ENCODE measurements at places on chromosomes 11 and 22.

- no peak for DNase-seq
Measured at GRCh38 chr11:94400050-94400449, 1.2 kb downstream of the GPR83 start.

DNA sequence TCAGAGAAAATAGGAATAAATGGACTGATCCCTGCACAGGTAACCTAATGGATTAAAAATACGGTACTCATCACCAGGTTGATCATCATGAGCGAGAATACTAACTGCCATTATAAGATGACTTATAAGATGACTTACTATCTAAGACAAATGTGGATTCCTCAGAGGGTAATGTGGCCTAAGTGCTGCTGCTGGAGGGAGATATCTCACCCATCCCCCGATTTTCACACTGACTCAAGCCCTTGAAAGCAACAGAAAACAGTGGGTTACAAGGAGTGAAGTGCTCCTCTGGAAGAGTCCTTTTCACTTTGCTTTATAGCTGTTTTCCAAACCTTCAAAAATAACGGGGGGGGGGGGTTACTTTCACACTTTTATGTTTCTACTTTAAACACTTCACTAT is 920 bp downstream of the TMEM218 start:
- no peak for DNase-seq

GRCh38 chr22:50403701-50404101 is 60.6 kb downstream of the PPP6R2 start:
- no peak for DNase-seq

DNA sequence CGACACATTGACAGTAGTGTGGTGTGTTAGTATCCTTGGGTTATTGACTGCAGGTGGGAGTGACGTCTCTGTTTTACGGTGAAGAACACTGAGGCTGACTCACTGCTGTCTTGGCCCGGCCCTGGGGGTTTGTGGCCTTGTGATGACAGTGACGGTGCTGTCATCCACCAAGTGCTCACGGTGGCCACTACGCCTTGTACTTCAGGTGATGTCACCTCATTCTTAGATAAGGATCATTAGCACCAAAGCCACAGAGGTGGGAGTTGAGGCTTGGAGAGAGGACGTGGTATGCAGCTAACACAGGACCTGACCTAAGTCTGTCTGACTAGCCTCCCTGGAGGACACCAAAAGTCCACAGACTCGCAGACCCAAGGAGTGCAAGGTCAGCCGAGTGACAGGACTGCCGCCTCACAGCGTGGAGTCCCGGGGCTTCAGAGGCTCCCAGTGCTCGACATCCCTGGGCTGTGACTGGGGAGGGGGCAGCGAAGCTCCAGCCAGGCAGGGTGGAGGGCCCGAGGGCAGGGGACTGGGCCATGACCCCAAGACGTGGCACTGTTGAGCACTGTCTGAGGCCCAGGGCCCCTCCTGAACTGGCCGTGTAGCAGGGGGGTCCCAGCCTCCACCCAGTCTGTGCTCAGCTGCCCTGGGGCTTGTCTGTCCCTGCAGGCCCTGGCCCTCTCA is 56.5 kb downstream of the NAT10 start:
- no peak for DNase-seq

DNA sequence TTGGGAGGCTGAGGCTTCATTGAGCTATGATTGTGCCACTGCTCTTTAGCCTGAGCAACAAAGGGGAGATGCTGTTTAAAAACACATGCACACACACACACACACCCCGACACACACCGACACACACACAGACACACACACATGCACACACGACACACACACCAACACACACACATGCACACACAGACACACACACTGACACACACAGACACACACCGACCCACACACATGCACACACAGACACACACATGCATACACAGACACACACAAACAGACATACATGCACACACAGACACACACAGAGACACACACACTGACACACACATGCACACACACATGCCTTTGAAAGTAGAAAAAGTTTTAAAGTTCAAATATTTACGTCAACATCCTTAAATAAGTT is 5.5 kb upstream of the LTO1 start:
- DNase-seq: no peak

DNA sequence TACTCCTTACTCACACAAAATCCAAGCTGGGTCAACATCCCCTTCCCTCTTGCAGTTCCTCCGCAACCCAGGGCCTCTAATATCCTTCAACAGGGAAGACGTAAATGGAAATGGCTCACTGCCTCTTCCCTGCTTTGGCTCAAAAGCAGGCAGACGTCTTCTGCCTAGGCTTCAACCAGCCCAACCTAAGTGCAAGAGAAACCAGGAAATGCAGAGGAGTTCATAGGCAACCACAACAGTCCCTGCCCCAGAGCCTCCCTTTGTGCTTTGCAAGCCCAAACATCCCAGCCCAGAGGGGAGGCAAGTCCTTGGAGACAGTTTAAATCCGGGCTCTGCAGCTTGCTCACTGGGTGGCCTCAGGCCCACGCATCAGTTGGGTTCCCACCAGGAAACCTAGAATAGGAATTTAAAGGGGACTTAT is 33.3 kb downstream of the CD6 start:
- DNase-seq: no peak

DNA sequence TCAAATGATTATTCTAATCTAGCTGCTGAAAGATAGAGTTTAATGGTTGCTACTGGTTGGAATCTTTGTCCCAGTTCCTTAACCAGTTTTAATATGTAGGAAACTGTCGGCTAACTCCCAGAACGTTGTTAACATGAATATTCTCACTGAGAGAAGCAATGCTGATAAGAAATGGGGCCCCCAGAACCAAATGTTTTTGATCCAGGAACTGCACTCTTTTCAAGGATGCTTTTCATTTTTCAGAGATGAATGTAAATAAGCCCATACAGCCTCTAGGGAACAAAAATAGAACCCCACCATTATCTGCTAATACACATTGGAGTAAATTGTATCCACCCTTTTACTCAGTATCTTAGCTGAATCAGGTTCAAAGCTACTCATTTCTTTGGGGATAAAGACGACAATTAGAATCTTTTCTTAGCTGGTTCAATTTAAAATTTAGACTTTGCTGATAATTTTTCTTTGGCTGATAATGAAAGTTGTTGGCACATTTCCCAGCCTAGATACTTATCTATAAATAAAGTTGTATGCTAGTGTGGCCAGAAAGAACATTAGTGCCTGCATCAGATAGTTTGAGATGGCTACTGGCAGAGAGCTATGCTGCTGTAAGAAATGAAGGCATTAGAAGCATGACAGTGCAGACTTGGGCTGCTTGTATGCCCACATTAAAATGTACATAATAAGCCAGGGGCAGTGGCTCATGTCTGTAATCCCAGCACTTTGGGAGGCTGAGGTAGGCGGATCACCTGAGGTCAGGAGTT is 323.3 kb upstream of the PDGFD start:
- no peak for DNase-seq

- no peak for DNase-seq
Measured at GRCh38 chr11:45941285-45941684, 18.8 kb downstream of the LARGE2 start.

GRCh38 chr11:76008474-76008873 is 193.5 kb downstream of the UVRAG start:
- DNase-seq: no peak

DNA sequence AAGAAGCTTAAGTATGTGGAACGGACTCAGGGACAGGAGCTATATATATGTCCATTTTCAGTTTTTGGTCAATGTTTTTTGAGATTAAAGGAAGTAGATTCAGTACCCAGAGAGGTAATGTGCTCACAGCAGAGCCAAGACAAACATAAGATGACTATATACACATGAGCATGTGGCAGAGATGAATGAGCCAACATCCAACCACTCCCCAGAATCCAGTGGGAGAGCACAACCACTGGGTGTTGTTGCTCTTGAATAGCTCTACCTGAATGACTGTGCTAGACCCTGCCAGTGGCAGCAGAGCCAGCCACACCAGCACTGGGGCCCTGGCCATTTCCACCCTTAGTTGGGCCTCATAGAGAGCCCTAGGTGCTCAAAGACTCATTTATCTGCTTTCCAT is 10.7 kb upstream of the SYTL2 start:
- DNase-seq: no peak

DNA sequence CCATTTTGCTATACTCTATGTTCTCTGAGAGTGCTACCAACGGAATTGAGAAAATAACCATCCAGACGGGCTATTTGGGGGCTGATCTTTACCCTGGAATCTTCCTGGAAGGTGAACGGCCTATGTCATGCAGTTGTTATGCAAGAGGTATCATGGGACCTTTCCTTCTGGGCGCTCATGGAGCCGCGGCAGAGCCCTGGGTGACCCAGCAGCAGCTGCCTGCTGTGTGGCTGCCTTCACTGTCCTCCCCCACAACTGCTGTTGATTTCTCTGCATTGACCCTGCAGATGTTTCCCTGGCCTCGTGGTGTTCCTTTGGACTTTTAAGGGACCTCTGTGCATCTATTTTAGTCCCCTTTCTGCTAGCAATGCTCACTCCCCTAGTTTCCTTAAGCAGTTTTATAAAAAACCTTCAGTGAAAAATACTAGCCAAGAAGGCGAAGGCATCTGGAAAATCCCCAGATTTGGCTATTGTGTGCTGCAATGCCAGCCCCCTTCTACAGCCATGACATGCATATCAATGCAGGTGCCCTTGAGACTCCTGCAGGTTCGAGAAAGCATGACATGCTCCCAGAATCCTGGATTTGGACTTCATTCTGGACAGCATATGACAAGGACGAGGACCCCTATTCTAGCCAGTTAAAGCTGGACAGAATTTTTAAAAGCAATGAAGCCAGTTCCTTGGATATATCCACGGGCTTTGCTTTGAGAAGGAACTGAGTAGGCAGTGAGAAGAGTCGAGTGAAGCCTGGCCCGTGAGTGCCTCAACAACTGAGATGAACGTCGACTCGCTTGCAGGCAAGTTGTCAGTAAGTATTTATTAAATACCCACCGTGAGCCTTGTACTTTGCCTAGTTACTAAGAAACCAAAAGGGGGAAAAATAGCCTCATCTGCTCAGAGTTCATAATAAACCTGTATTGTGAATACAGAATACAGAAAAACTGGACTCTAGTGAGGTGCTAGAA is at the start of gene SLC25A18:
TSS of gene SLC25A18 (plus strand) at position 593 of the 965 bp plus-strand sequence. CDS start 16,447 bp downstream, outside the sequence.
- DNase-seq: no peak

Measured in AG04450 (cell line).